ENCODE measurements at places on chromosomes 2 and 18.

GRCh38 chr2:201118961-201119854 lies 3.2 kb downstream of the CFLAR start:
- peak; percentile 78 for DNase-seq

- DNase-seq: no peak
Measured at GRCh38 chr2:74653589-74653984, 460 bp upstream of the SEMA4F start.

GRCh38 chr18:7174344-7175095 lies 56.4 kb upstream of the LRRC30 start:
- DNase-seq: no peak

DNA sequence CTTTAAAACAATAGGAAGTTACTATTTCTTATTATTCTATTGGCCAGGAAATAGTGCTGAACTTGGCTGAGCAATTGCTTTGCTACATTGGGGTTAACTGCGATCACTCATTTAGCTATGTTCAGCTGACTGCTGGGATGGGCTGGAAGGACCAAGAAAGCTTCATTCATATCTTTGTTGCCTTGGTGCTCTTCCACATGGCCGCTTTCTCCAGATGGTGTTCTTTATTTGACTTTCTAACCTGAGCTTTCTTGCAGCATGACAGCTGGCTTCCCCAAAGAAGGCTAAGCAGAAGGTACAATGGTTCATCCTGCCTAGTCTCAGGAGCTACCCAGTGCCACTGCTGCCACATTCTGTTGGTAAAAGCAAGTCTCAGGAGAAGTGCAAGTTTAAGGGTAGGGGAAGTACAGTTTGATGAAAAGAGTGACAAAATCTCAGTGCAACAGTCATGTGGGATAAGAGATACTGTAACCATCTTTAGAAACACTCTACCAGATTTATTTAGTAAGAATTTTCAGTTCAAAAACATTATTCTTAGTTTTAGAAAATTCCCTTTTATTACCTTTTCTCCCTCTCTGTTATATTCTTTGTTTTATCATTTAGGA lies 180.6 kb upstream of the RBMS1 start:
- no peak for DNase-seq

DNA sequence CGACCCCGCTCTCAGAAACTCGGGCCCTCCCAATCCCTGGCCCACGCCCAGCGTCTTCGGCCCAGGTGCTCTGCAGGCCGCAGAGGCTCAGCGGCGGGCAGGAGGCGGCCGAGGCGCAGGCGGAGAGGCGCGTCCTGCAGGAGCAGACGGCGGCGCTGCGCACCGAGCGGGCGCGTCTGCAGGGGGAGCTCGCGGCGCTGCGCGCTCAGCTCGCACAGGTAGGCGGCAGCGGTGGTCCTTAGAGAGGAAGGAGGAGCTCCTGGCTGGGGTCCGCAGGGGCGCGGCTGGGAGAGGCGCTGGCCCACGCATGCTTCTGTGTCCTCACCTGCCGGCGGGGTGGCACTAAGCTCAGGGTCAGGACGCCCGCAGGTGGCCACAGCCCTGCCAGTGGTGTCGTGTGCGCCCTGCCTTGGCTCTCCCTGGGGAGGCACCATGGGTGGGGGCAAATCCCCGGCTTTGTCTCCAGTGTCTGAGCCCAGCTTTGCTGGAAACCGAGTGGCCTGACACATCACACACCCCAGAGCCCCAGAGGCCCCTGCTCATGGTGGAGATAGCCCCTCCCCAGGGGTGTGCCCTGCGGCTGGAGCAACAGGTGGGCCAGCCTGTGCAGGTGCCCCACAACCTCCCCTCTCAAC lies 14.9 kb upstream of the SNED1 start:
- DNase-seq: peak; percentile 46

DNA sequence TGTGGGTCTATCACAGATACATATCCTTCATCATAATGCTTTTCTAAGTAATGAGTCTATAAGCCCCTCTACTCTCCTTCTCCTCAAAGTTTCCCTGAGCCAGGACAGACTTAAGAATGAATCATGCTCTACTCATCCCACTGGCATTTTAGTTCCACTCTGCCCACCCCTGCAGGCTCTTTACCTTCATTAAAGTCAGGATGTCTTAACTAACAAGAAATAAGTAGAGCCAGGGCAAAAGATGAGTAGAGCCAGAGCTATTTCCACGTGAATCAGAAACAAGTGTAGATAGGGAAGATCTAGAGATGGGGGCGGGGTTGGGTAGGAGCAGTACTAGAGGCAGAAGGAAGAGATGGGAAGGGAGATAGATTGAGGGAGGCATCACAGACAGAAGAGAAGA lies 790.5 kb downstream of the RNF144A start:
- DNase-seq: no peak

- DNase-seq: no peak
Measured at GRCh38 chr2:105803773-105804172, 59.1 kb downstream of the NCK2 start.

GRCh38 chr2:137050949-137051348 lies 285.6 kb downstream of the THSD7B start:
- DNase-seq: peak; percentile 41

DNA sequence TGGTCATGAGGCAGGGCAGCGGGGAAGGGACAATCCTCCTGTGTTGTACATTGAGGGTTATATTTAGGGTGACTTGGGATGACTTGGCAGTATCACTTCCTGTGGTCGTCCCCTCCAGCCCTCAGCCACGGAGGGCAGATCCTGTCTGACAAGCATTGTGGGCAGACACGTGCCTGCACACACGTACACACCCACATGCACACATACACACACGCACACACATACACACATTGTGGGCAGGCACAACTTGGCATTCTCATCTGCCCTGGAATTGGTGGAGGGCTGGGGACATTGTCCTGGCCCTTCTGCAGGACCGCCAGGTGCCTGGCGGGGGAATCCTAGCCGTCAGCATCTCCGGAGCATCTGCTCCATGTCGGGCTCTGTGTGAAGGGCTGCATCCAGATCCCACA lies 47.6 kb downstream of the ODC1 start:
- DNase-seq: no peak

DNA sequence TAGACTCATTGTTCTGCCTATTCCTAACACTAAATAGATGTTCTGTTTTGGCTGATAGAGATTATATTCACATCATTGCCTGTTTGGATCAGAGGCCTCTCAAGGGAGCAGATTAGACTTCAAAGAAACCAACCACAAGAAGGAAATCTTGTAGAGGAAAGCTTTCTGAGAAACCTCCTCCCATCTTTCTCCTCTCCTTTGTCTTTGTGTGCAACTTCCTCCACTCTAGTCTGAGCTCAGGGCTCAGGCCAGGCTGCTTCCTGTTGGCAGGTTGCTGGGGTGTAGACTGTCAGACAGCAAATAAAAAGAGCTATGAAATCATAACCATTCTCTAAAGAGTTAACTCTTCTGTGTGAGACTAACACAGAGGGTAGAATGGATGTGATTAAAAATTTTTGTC lies 113.0 kb downstream of the TGFA start:
- DNase-seq: no peak

- DNase-seq: no peak
Measured at GRCh38 chr2:112056626-112056987, 1.5 kb downstream of the TMEM87B start.

- DNase-seq: no peak
Measured at GRCh38 chr2:178202927-178203326, 8.6 kb downstream of the OSBPL6 start.

GRCh38 chr2:2648094-2648493 lies 317.0 kb upstream of the MYT1L start:
- no peak for DNase-seq

GRCh38 chr2:105849431-105850179 lies 104.9 kb downstream of the NCK2 start:
- no peak for DNase-seq

DNA sequence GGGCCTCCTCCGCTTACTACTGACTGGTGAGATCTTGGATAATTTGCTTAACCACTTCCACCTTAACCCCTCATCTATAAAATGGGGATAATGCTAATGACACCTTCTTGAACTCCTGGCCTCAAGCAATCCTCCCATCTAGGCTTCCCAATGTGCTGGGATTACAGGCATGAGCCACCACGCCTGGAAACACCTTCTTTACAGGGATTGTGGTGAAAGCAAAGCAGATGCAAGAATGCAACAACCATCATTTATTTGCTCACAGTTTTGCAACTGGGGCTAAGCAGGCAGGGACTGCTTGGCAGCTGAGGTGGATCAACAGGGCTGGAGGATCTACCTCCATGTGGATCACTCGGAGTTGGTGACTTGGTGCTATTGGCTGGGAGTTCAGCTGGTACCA lies 76.2 kb upstream of the ZNF532 start:
- no peak for DNase-seq

DNA sequence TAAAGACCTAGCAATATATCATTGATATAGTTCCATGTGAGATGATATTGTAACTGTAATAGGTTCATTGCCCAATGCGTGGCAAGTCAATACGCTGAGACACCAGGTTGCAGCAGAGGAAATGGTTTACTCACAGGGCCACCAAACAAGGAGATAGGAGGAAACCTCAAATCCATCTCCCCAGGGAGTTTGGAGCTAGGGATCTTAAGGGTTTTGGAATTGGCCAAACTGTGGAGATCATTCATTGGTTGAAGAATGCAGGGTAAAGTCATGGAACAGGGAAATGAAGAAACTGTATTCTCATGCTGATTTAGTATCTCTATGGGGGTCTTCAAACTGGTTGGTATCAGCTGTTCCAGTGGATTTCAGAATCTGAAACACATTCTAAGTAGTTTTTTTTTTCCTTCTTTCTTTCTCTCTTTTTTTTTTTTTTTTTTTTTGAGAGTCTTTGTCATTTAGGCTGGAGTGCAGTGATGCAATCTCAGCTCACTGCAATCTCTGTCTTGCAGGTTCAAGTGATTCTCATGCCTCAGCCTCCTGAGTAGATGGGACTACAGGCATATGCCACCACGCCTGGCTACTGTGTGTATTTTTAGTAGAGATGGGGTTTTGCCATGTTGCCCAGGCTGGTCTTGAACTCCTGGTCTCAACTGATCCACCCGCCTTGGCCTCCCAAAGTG lies 30.7 kb upstream of the PPM1B start:
- no peak for DNase-seq

- DNase-seq: no peak
Measured at GRCh38 chr18:74528478-74528877, 5.8 kb upstream of the CNDP1 start.
